Astrocyte of the spinal cord (primary cell): ENCODE measurements at places on chromosomes 11 and 22.
A peak's percentile ranks its signal among the peaks of the same experiment; 100 is the strongest.

- DNase-seq, result peak; percentile 14
Observed at GRCh38 chr11:130442737-130443136, 5.7 kb upstream of the ADAMTS15 start.

GRCh38 chr11:27699926-27700350, 317 bp downstream of the BDNF start:
- no peak for DNase-seq

- peak; percentile 40 for DNase-seq
Observed at GRCh38 chr11:35624781-35625180, 6.5 kb downstream of the FJX1 start.

- DNase-seq, result no peak
Observed at GRCh38 chr22:45775062-45775461, 103.4 kb downstream of the ATXN10 start.

DNA sequence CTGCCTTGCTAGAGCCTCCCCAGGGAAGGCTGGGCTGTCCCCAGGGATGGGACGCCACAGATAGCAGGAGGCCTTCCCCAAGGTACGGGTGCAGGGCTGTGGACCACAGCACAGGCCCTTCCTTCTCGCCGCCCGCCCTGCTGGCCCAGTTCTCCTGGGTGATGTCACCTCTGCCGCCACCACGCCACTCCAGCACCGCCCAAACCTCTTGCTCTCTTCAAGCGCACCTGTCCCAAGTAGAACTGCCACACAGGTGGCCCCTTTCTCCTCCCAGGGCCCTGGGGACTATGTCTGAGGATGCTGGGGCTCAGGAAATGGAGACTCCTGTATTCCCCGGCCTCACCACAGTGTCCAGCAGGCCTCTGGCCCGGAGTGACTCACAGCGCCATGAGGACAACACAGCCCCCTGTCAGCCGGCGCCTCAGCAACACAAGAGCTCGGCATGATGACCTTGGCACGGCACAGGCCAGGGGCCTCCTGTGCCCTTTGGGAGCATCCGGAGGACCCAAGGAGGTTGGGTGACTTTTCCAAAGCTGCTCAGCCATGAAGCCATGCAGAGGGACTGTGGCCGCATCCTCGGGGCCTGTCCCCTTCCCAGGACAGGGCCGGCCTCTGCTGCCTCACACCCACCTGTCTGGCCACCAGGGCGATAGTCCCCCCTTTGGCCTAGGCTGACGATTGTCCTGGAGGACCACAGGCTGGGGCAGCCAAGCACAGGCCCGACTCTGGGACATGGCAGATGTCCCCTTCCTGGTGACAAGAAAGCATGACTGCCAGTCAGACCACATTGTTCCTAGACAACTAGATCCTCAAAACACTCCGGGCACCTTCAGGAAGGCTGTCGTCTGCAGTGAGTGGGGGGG, 1023.5 kb downstream of the BRD1 start:
- no peak for DNase-seq

DNA sequence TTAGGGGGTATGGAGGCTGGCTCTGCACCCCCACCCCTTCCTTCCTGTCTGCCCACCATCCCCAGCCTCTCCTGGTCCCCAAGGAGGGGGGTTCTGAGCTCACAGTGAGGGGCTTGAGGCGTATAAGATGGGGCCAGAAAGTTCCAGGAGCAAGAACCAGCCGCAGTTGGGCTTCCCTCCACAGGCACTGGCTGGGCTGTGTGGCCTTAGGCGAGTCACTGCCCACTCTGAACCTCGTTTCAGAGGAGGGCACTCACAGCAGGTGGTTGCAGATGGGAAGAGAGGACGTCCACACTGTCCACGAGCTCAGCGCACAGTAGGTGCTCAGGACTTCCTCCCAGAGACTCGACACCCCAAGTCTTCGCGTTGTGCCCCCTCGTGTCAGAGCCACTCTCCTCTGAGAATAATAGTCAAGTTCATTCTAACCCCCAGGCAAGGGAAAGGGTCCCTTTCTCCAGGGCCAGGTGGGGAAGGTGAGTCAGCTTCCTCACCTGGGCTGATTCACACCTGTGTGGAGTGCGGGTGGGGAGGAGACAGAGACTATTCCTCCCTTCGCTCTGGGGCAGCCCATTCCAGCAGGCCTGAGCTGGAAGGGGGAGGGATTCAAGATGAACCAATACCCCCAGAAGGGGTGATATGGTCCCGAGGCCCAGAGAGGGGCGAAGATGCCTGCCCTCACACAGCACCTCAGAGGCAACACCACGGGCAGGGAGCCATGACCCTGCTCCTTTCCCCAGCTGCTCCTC, 29.3 kb downstream of the RPL3 start:
- no peak for DNase-seq

GRCh38 chr11:57405271-57405860, 14.9 kb upstream of the PRG2 start:
- DNase-seq, result no peak

- DNase-seq, result no peak
Observed at GRCh38 chr11:61106894-61107470, 4.7 kb downstream of the CD5 start.

- no peak for DNase-seq
Observed at GRCh38 chr11:119686177-119686882, 42.7 kb downstream of the NECTIN1 start.

DNA sequence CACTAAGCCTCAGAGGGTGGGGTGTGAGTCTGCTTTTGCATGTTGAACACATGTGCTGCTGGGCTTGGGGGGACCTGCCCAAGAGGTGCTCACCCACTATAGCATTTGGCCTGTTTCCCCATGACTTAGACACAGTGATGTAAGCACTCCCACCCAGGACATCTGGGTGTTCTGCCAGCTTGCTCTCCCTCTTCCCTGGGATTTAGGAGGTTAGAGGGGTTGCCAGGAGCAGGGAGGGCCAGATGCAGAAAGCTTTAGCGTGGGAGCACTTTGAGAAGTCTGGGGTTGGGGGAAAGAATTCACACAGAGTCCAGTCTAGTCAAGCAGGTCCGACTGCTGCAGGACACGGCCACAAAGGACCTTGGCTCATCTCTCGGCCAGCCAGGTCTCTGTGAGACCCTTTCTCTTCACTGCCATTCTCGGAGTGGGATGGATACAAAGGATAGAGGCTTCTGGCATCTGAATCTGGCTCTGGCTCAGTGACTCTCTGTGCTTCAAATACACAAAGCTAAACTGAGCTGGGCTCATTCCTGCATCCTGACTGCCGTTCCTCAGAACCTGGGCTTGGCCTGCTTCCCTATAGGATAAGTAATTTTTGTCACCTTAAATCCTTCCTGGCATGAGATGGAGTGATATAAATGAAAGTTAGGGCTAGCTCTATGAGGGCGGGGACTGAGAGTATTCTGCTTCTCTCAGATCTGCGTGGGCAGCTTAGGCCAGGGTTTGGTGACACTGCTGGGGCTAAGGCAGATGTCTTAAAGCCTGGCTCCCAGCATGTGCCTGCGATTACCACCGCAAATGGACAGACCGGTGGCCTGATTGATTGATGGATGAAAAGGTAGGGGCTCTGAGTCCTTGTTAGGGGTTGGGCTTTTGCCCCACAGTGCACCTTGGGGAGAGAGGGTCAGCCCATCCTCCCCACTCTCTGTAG, 14.5 kb downstream of the USP2 start:
- DNase-seq, result no peak

DNA sequence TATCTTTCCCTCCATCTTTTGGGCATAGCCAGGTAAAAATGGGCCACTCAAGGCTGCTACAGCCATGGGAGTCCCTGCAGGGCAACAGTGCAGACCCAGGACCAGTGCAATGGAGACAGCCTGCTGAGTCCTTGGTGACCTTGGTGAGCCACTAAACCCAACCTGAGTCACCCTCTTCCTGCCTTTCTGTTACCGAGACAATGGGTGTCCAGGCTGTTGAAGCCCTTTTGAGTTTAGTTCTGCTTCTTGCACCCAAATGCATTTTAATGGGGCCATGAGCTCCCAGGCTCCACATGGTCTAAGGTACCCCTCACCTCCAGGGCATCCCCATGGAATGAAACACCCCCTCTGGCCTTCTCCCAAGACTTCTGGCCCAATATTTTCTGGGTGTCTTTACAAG, 874 bp upstream of the PLAAT4 start:
- no peak for DNase-seq

DNA sequence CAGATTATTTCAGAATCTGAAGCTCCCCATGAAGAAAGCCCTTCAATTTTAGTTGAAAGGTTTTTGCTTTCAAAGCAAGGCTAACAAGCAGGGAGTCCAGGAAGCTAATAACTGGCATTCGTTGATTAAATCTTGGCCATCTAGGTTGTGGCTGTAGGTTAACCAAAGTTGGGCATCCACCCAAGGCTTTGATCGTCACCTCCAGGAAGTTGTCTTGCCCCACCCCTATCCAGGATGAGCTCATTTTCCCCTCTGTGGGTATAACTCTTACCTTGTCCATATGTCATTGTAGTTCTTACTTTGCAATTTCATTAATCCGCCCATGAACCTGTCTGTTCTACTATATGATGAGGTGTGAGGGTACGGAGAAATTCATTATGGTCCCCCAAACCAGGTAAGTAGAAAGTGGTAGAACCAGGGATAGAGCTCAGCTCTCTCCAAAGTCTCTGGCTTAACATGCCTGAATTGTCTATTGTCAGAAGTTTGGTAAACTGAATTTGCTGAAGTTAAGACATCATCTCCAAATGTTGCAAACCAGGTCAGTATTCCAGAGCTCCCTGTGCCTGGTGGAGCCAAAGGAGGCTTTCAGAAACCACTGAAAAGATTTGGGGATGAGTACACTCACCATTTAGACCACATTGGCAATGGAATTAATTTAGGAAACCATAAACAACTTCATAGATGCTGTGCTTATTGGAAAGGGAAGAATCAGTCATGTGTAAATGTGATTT, 97.1 kb downstream of the CD44 start:
- DNase-seq, result peak; percentile 79

DNA sequence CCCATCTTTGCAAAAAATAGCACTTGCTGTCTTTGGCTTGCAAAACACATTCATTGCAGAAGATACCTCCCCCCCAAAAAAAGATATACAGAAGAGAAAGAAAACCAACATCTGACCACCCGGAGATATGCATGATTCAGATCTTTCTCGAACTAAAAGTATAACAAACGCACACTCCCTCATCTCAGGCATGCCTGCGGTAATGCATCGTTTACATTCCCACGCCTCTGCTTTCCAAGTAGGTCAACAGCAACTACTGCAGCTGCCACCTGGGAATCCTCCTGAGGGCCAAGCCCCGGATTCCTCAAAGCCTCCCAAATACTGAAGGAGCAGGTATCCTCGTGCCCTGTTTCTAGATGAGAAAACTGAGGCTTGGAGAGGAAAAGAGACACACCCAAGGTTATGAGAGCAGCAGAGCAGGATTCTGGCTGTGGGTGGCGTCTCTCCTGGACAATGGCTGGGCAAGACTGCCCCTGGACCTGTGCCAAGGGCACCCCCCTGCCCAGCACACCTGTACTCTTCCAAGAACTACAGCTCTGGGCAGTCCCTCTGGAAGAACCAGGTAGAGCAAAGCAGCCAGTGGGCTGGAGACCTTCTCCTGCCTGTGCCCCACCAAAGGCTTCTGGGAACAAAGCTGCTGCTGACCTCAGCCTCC, 38.1 kb downstream of the NUP50 start:
- DNase-seq, result peak; percentile 96

GRCh38 chr11:112334381-112334780, 73.7 kb upstream of the PLET1 start:
- no peak for DNase-seq

GRCh38 chr11:92941676-92942571, 27.5 kb upstream of the MTNR1B start:
- peak; percentile 45 for DNase-seq

DNA sequence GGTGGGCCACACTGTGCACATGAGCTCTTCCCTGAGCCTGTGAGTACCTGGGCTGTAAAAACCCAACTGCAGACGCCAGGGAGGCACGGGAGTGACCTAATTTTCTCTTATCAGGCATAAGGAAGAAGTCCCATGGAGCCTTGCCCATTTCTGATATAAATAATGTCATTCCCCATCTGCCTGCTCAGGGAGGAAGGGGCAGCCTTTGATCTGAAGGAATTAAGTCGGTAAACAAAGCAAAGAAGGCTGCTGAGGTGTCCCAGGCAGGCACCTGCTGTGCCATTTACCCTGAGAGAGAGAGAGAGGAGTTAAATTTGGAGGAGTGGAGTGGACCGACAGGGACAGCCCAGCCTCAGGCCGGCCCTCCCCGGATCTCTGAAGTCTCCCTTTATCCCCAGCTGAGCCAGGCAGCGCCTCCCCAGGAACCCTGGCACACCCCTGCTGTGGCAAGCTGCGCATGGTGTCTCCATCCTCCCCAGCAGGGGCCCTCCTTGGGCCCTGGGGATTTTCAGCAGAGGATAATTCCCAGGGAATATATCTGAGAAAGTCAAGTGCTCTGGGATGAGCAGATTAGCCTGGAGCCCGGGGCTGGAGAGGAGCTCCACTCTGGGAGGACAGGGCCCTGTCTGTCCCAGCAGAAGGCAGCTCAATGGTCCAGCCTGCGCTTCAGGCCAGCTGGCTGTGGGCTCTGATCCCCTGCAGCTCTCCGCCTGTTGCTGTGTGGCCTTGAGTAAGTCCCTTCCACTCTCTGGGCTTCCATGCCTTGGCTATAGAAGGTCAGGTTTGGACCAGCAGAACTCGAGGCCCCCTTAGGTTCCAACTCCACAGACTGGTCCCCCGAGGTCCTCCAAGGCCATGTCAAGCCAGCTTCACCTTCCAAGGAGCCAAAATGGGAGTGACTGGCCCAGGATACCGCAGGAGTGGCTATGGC, 17.5 kb upstream of the CABP7 start:
- DNase-seq, result no peak

- DNase-seq, result peak; percentile 32
Observed at GRCh38 chr11:119585043-119585781, 143.8 kb downstream of the NECTIN1 start.
